ENCODE measurements at places on chromosomes 16 and 17. TPM values are rescaled to one million over a fixed set of nuclear protein-coding genes. Genes with fewer than 3 reads are reported as not detected.

The TBC1D3H gene
- not detected for polyA plus RNA-seq

The CCL18 gene
- polyA plus RNA-seq, result not detected

The USP43 gene
- 3.7 TPM for polyA plus RNA-seq

The RGS9 gene
- 17.0 TPM for polyA plus RNA-seq

The KIF18B gene
- 10.8 TPM for polyA plus RNA-seq

The ABCC6 gene
- polyA plus RNA-seq, result 19.0 TPM

The ALOX15B gene
- 0.45 TPM for polyA plus RNA-seq

The CPHXL2 gene
- polyA plus RNA-seq, result 0.09 TPM

The UMOD gene
- polyA plus RNA-seq, result not detected

The CACNA1G gene
- 16.2 TPM for polyA plus RNA-seq

The IGF2BP1 gene
- polyA plus RNA-seq, result 21.1 TPM

The DOC2A gene
- polyA plus RNA-seq, result 3.1 TPM

The PRSS22 gene
- 12.2 TPM for polyA plus RNA-seq

The CLDN7 gene
- 22.3 TPM for polyA plus RNA-seq

The TMC8 gene
- 4.6 TPM for polyA plus RNA-seq

The CCL16 gene
- polyA plus RNA-seq, result 0.94 TPM

The GPR142 gene
- not detected for polyA plus RNA-seq

The RHBDF1 gene
- 43.1 TPM for polyA plus RNA-seq

The CLEC3A gene
- 0.09 TPM for polyA plus RNA-seq

The HS3ST2 gene
- polyA plus RNA-seq, result not detected

The GCGR gene
- 0.42 TPM for polyA plus RNA-seq

The TBC1D3I gene
- polyA plus RNA-seq, result 0.51 TPM

The NKD1 gene
- polyA plus RNA-seq, result 31.4 TPM

The TBX6 gene
- 1.5 TPM for polyA plus RNA-seq

The SPATA32 gene
- polyA plus RNA-seq, result 0.24 TPM

The NOD2 gene
- polyA plus RNA-seq, result 0.98 TPM

The JPH3 gene
- polyA plus RNA-seq, result 1.5 TPM

The MYH13 gene
- not detected for polyA plus RNA-seq

The CHMP1A gene
- polyA plus RNA-seq, result 57.6 TPM

The CACNA1H gene
- polyA plus RNA-seq, result 4.7 TPM

The CES3 gene
- polyA plus RNA-seq, result 5.6 TPM

The ARHGDIG gene
- polyA plus RNA-seq, result 1.2 TPM

The PLD6 gene
- polyA plus RNA-seq, result 5.4 TPM

The TNFRSF17 gene
- not detected for polyA plus RNA-seq

The EME1 gene
- polyA plus RNA-seq, result 13.9 TPM

The PLCG2 gene
- polyA plus RNA-seq, result 10.8 TPM

The KCNH4 gene
- polyA plus RNA-seq, result not detected

The RASL10B gene
- polyA plus RNA-seq, result 2.2 TPM

The LGALS9B gene
- 0.20 TPM for polyA plus RNA-seq

The PMFBP1 gene
- polyA plus RNA-seq, result 2.9 TPM

All from right lung (tissue), 10 donors.